ENCODE measurements at places on chromosomes 3 and 15.
A peak's percentile ranks its signal among the peaks of the same experiment; 100 is the strongest.

GRCh38 chr3:122620399-122620798 is 42.9 kb downstream of the PARP15 start:
- no peak for DNase-seq

GRCh38 chr3:146071632-146072031 is 89.4 kb downstream of the PLOD2 start:
- no peak for DNase-seq

DNA sequence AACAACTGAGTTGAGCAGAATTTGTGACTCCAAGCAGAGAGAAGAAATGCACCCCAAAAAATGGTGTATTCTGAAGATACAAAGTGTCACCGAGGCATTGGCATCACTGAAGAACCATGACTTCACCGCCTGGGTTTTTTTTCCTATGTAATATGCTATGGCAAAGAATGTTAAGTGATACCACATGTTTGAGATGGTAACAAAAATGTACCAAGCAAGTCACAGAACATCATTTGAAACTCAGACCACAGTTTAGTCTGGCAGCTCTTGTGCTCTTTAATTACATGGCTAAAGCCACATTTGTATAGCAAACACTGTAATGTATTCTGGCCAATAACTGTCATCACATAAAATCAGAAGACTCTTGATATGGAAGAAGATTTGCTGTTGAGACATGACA is 323.5 kb downstream of the ULK4 start:
- DNase-seq, result peak; percentile 8

- DNase-seq, result no peak
These were observed 3.9 kb downstream of the LRRFIP2 start for GRCh38 chr3:37170513-37170912.

GRCh38 chr3:170056710-170057454 is 19.1 kb downstream of the GPR160 start:
- no peak for DNase-seq

GRCh38 chr3:194967151-194968117 is 281.8 kb downstream of the FAM43A start:
- DNase-seq, result peak; percentile 30

GRCh38 chr3:20528180-20528770 is 342.3 kb upstream of the SGO1 start:
- DNase-seq, result no peak

DNA sequence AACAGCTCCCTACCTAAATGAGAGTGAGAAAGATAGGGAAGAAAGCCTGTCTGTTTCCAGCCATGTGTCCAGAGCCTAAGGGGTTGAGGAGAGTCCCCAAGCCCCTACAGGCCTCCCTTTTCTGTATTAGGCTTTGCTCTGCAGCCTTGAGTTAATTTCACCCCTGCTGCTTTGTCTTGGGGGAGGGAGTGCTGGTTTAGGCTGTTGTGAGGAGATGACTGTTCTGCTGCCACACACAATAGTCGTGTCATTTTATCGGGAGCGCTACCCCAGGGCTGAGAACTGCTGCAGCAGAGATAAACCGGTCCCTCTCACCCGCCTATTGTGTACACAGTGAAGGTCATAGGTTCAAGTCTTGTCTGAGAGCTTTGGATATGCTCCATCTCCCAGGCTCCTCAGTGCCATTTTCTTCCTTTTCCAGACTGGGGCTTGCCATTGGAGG is 1.4 kb downstream of the ZNF609 start:
- DNase-seq, result no peak

DNA sequence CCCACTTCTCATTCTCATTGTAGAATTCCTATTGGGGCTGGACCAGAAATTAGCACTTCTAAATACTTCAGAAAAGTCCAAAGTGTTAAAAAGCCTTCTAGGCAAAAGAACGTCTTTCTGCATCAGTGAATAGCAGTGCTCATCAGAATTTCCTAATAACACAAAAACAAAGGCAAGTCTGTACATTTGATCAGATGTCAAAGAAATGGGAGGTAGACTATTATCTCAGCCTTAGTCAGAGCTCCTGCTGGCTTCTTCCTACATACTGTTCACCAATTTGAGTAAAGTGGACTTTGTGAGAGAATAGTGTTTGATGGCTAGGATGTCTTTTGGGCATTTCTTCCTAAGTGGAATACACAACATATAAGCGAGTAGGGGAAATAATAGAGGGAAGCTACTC is 48.7 kb downstream of the FOXB1 start:
- DNase-seq, result no peak

- peak; percentile 47 for DNase-seq
These were observed 47.7 kb downstream of the PXYLP1 start for GRCh38 chr3:141279077-141279967.

DNA sequence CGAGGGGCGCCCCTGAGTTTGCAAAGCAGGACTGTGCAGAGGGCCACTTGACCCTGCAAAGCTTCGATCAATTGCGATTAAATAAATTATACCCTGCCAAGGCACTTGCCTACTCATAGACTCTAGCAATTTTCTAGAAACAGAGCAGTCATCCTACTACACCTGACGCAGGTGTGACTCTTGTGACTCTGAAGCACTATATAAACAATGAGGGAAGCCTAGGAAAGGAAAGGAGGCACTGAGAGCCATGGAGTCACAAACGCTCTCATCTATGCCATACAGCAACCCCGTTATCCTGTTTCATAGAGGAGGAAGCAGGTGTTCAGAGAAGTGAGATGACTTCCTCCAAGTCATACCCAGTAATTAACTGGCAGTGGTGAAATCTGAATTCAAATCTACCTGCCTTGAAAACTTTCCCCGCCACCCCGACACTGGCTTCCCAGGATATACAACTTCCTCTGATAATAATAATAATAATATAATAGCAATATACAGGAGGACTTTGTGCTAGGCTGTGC is 14.4 kb downstream of the ARHGEF3 start:
- DNase-seq, result no peak

GRCh38 chr15:80154336-80154735 is 1.5 kb downstream of the FAH start:
- peak; percentile 64 for DNase-seq

GRCh38 chr15:40445421-40445922 is 4.7 kb downstream of the BAHD1 start:
- peak; percentile 67 for DNase-seq

- DNase-seq, result no peak
These were observed 254.5 kb upstream of the RORA start for GRCh38 chr15:61483599-61483998.

DNA sequence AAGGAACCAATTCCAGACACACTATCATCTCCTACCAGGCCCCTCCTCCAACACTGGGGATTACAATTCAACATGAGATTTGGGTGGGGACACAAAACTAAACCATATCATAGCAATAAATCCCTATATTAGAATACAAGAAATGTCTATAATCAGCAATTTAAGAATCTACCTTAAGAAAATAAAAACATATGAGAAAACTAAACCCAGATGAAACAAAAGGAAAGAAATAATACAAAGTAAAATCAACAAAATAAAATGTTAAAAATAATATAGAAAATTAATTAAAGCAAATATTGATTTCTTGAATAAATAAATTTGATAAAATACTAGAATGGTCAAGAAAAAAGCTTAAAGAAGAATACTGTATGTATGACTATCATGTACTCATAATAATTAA is 6.1 kb upstream of the OSTN start:
- DNase-seq, result no peak

GRCh38 chr3:106482451-106482850 is 613.6 kb upstream of the CBLB start:
- no peak for DNase-seq

DNA sequence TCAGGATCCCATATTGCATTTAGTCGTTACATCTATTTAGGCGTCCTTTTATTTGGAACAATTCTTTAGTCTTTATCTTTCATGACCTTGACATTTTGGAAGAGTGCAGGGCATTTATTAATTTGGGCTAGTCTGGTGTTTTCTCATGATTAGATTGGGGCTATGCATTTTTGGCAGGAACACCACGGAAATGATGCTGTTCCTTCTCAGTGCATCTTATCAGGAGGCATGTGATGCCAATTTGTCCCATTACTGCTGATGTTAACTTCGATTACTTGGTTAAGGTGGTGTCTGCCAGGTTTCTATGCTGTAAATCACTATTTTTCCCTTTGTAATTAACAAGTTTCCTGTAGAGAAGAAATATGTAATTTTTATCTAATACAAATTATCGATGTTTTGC is 18.1 kb upstream of the VWA5B2 start:
- no peak for DNase-seq

DNA sequence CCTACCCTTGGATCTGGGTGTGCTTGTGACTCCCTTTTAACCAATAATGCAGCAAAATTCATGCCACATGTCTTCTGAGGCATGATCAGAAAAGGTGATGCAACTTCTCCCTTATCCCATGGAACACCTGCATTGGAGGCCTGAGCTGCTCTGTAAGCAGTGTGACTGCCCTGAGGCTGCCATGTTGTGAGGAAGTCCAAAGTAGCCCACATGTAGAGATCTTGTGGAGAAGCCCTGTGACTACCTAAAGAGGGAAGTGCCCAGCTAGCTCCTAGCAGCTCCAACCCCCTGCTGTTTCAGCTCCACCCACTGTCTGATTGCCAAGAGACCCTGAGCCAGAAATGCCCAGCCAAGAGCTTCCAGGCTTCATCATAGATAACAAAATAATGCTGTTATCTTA is 6.4 kb upstream of the NR1D2 start:
- no peak for DNase-seq

GRCh38 chr3:131009698-131010097 is 16.9 kb downstream of the ASTE1 start:
- DNase-seq, result no peak

- no peak for DNase-seq
These were observed 69.6 kb downstream of the EFCAB12 start for GRCh38 chr3:129358772-129359371.

- DNase-seq, result no peak
These were observed 224.4 kb downstream of the ROBO1 start for GRCh38 chr3:79543218-79543982.

DNA sequence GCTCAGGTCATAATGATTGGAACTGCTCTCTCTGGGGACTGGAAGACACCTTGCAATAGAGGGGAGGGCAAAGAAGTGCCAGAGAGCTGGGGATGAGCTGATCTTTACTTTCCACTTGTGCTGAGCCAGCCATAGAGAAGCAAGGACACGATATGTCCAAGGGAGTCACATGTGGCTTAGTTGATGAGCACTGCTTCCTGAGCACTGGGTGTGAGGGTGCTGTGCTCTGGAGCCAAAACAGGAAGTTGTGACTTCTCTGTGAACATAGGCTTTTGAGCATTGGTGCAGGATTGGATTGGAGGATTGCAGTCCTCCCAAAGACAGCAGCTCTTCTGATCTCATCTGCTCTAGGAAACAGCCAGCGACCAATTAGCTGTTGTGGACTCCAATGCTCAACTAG is 6.7 kb downstream of the PARP14 start:
- no peak for DNase-seq
